ENCODE measurements at places on chromosomes 2 and 18.

GRCh38 chr2:18413676-18414396, 146.6 kb downstream of the RDH14 start:
- DNase-seq, result no peak

DNA sequence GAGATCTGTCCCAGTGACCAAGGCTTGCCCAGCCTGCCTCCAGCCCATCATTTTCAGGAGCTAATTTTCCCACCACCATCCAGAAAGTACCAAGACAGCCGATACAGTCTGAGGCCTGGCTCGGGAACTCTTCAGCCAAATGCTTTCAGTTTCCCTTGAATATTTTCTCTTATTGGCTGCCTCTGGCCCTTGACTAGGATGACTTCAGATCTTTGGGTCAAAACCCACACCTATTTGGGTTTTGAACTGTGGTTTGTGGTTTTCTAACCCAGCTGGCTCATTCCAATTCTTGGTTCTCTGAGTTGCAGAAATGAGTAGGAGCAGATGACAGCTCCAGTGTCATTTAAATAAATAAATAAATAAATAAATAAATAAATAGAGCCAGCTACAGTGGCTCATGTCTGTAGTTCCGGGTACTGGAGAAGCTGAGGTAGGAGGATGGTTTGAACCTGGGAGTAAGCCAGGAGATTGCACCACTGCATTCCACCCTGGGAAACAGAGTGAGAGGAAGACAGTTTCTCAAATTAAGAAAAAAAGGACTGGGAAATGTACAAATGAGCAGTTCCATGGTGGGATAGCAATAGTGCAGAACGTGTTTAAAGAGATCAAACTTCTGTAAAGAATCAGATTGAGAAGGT, 465.0 kb upstream of the SOX11 start:
- DNase-seq, result no peak

DNA sequence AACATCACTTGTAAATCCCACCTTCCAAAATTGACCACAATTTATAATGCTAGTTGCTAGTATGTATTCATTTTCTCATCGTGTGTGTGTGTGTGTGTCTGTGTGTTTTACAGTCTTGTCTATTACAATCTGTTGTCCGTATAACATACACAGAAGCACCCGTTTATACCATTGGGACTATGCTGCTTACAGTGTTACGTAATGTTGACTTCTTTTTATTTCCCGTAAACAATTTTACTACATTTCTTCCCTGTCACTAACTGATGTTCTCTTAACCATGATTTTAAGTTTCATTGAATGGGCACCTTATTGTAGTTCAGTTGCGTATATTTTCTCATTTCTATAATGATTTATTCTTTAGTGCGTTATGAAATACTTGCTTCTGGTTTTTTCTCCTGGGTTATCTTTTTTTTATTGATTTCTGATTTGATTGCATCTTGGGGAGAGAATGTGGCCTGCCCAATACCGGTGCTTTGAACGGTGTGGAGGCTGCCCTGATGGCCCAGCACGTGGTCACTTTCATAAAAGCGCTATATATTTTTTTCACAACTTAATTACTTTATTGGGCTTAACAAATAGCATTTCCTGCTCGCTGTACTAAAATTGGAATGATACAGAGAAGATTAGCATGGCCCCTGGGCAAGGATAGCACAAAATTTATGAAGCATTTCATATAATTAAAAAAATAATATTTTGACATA, 14.5 kb upstream of the ASB1 start:
- no peak for DNase-seq

- no peak for DNase-seq
Measured at GRCh38 chr2:115942800-115943199, 1500.4 kb downstream of the DPP10 start.

GRCh38 chr2:71474744-71475397, 21.5 kb downstream of the DYSF start:
- no peak for DNase-seq

DNA sequence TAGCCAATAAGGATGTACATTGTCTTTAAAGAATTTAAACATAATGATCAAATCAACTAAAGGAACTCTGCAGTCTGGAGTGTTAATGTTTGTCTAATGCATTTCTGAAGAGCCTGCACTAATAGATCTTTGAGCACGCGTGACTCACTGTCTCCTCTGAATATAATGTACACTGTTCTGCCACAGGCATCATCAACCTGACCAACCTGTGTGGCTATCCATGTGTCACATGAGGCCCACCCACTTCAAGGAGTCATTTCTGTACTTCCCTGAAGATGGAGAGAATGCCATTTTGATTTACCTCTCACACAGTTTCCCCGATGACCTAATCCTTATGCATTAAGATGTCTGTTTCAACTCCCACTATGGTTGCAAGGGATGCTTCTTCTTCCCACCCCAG, 434.0 kb upstream of the SPHKAP start:
- no peak for DNase-seq

DNA sequence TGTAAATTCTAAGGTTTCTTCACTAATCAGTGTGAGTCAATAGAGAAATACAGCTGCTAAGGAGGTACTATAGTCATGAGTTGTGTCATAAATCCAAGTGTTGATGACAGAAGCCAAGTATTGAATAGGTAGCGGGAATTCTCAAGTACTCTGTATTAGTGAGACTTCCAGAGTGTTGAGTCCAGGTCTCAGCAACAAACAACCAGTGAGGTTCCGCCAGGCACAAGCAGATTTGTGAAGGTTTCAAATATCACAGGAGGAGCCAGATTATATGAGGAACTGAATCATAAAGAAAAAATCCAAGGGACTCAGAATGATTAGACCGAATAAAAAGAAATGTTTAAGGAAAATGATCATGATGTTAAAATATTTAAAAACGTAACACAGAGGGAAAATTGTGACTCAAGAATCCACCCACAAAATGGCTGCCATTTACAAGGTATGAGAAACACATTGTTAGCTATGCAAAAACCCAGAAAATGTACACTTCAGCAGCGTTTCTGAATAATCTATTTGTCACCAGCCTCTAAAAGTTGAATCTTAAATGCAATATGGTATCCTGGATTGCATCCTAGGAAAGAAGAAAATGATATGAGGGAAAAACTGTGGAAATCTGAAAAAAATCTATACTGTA, 27.3 kb upstream of the EVA1A start:
- DNase-seq, result no peak

All from left ventricle myocardium superior (tissue), 1 donor.